ENCODE measurements at places on chromosomes 11 and 22. TPM values are rescaled to one million over a fixed set of nuclear protein-coding genes. Genes with fewer than 3 reads are reported as not detected.

Gene KRTAP5-11
- not detected for total RNA-seq

Gene ALG8
- total RNA-seq = 50.6 TPM

Gene DRICH1
- total RNA-seq = 0.24 TPM

Gene DLAT
- total RNA-seq = 38.8 TPM

Gene P4HA3
- not detected for total RNA-seq

Gene HEPACAM
- total RNA-seq = not detected

Gene KRTAP5-5
- not detected for total RNA-seq

DNA sequence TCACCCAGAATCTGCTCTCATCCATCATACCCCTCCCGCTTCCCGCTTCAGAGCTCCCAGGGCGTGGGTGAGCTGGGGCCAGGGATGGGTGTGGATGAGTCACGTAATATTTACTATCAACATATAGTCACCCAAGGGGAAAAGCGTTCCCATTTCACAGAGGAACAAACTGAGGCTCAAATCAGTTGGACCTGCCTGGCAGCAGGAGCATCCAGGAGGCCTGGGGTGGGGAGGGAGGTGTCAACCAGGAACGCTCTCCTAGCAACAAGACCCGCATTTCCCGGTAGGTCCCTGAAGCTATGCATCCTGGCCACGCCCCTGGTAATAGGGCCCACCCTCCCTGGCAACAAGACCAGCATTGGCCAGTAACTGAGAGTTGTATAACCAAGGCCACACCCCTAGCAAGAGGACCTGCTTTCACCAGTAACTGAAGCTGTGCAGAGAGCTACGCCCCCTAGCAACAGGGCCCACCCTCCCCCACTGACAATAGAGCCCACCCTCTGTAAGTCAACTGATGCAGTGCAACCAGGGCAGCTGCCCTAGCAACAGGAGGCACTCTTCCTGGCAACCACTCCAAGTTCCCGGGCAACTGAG lies 32.7 kb upstream of the TXNRD2 start:
- no peak for DNase-seq

GRCh38 chr11:60392361-60392760 lies 3.9 kb upstream of the MS4A14 start:
- no peak for DNase-seq

DNA sequence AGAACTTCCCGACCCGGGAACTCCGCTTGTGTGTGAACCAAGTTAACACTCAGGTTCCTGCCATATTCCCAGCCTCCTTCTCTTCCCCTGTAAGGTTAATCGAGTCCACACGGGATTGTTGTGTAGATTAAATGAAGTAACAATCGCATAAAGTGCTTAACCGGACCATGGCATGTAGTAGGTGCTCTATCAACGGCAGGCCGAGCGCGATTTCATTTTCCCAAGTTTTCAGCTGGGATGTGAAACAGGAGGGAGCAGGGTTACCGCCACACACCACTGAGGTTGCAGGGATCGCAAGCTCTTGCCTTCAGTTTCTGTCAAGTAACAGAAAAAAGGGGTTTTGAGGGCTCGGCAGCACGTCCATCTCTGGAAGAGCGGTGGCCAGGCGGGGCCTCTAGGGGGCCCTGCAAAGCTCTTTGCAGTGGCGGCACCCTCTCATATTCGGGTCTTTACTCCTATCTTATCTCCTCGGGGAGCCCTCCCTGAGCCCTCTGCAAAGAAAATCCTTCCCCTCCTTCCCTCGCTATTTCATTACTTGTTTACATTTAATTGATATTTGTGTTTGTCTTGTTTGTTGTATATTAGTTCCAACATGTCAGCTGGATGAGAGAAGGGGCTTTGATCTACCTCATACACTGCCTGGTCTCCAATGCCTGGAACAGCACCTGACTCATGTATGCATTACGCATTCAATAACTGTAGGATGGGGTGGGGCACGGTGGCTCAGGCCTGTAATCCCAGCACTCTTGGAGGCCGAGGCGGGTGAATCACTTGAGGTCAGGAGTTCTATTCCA lies 816 bp upstream of the PLEKHA7 start:
- DNase-seq = no peak

- no peak for DNase-seq
Observed at GRCh38 chr11:94546886-94547285, 3.2 kb downstream of the FUT4 start.

GRCh38 chr11:43418197-43418596 lies 59.5 kb downstream of the TTC17 start:
- DNase-seq = no peak

- DNase-seq = no peak
Observed at GRCh38 chr11:515131-515530, 8.1 kb upstream of the RNH1 start.

GRCh38 chr22:39317084-39317774 lies 2.2 kb downstream of the RPL3 start:
- DNase-seq = no peak

GRCh38 chr11:69444381-69445130 lies 36.9 kb upstream of the LINC01488 start:
- DNase-seq = no peak

- no peak for DNase-seq
Observed at GRCh38 chr22:38214302-38215056, 12.7 kb downstream of the MAFF start.

DNA sequence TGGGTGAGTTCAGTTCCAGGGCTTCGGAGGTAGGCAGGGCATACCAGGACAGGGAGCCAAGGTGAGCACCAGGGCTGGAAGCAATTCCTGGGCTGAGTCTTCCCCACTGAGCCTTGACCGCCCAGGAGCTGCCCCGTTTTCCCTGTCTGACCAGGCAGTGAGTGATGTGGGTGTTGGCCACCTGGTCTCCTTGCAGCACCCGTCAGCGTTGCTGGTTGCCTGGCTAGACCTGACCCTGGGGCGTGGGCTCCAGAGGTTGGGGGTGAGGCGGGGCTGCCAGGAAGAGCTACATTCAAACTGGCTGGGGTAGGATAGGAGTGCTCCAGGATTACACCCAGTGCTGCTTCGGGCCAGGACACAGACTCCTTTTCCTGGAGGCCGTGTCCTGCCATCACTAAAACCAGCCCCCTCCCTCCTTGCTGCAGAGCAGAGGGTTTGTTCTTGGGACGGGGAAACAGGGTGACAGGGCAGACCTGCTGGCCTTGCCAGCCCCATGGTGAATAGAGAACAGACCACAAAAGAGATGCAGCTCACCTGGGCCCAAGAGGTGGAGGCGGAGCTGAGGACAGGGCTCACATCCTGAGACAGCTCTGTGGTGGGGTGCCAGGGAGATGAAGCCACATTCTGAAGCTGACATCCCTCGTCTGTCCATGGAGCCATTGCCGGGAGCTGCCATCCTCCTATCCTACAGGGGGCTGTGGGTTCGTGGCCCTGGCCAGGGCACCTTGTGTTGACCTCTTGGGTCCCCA lies 14.2 kb downstream of the INCENP start:
- DNase-seq = no peak

- DNase-seq = no peak
Observed at GRCh38 chr11:78548911-78549590, 25.6 kb downstream of the NARS2 start.

DNA sequence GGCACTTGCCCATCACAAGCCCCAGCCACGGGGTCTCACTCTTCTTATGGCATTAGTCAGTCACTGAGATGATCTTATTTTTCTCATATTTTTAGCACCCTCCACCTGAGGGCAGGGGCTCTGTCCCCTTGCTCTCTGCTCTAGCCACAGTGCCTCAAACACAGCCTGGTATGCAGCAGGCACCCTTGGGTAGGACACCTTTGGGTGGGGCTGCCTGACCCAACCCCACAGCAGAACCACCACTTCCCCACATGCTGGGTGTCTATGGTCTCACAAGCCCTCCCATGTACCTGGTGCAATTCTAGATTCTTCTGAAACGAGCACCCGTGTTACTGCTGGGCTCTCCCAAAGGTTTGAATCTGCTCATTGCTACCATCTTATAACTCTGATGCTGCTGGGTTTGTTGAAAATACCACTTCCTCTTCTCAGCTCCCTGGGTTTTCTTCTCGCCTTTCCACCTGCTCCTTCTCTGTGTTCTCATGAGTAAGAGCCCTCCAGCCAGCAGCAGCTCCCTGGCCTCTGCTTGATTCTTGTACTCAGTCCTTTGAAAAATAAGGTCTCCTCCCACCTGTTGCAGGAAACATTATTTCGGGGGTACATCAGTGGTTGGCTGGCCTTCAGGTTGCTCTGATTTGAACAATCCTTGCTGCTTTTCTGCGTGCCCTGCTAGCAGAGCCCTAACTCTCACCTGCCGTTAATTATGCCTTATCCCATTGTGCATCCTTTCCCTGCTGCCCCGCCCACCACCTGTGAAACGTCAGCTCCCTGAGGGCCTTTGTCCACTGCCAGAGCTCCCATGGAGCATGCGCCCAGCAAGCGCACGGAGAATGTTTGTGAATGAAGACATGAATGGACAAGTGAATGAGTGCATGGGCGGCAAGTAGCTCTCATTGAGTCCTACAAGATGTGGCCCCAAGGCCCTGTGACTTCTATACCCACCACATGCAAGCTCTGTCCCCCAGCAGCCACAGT lies 1181.6 kb downstream of the TBC1D22A start:
- DNase-seq = no peak

DNA sequence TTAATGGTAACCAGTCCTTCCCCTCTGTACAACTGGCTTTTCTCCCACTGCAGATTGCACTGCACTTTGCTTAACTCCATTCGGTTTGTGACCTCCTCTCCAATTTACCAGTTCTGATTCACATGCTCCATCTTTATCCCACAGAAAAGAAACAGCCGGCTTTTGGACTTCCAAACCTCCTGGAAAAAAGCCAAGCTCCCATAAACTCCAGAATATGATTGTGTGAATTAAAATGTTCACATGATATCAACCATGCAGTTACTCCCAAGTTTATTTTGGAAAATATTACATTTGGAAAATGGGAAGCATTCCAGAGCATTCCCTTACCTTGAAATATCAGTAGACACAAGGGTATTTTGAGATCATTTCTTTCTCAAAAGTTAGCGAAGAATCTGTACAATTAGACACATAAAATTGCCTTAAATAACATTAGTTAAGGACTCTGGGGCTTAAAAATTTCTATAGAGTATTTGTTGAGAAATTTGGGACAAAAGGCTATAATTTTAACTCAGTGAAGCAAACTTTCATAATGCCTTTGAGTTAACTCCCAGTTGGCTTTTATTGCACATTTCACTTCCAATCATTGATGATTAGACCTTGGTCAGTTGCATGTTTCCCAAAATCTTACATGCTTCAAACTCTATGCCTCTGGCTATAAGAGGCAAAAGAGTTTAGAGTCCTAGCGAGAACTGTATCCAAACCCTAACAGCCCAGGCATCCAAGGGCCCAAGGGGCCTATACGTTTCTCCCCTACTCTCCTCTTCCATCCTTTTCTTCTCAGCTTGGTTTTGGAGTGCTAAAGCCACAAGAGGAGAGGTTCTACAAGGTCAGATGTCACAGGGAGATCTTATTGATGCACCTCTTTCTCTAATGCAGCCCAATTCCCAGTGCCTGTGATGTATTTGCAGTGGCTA lies 23.6 kb upstream of the TMEM135 start:
- no peak for DNase-seq

DNA sequence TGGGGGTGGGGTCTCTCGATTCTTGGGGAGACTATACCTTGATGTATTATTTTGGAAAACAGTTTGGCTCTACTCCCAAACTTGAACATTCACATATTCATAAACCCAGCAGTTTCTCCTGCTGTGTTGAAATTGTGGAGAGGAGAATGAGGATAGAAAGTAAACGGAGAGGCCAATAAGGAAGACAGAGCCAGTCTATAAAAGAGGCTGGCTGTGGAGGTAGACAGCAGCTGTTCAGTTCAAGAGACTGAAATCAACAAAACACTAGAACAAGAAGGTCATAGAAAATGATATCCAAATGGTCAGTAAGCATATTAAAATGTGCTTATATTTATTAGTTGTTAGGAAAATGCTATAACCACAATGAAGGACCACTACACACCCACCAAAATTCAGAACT lies 1.9 kb upstream of the MOGAT2 start:
- no peak for DNase-seq

DNA sequence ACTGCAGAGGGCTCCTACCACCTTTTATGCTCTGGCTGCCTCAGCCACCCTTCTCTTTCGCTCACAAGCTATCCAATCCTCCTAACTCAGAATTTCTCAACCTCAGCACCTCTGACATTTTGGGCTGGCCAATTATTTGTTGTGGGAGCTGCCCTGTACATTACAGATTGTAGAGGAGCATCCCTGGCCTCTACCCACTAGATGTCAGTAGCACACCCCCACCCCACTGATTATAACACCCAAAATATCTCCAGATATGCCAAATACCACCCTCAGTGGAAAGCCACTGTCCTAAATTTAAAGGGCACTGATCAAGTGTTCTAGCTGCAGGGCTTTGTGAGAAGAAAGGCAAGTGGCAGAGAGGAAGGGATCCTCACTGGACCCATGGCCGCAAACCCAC lies 443.1 kb downstream of the SOX6 start:
- DNase-seq = no peak

- DNase-seq = no peak
Observed at GRCh38 chr11:15688351-15688792, 573.6 kb downstream of the INSC start.

DNA sequence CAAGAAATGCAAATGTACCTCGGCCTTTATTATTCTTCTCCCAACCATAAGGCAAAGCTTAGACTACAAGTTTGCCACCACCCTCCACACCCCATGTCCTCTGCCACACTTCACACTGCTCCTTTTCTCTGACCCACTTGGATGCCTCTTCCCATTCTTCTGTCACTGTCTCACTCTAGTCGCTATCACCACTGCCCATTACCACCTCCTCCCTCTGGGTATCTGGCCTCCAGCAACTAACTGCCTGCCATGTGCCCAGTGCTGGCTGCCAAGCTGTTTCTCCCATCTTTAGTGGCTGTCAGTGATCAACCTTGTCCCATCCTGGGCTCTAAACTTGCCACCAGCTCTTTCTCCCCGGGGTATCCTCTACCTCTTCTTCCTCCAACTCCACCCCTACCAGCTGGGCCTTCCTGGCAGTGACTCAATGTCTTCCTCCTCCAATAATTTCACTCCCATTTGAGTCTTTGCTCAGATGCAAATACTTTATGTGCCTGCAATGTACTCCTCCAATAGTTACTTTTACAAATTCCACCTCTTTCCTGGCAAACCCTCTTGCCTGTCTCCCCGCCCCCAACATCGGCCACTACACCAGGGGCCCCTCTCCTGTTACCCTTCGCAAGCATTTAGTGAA lies 20.1 kb upstream of the KDM2A start:
- no peak for DNase-seq

DNA sequence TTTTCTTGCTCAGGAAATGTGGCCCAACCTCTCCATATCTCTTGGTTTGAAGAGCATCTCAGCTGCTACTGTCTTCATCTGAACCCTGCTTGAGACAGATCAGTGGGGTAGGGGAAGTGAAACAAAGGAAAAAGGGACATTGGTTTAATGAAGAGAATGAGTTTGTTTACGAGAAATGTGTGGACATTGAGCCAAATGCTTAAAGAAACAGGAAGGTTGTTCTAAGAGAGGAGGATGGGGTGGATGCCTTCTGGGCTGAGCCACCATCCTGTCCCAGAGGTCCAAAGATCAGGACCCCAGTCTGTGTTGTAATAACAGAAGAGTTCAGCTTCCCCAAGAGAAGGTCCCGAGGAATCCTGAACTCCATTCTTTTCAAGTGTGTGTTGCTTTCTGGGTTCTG lies 369.7 kb downstream of the INSC start:
- no peak for DNase-seq

All from GM12878 (cell line).